Left ventricle myocardium inferior (tissue), 1 donor: ENCODE measurements at places on chromosomes 16 and 17. TPM values are rescaled to one million over a fixed set of nuclear protein-coding genes. Genes with fewer than 3 reads are reported as not detected.

GRCh38 chr17:48613862-48614694 is 1.0 kb downstream of the HOXB8 start:
- H3K27me3 ChIP-seq: peaks cover 100% of the 10 kb centered on the region
- no peak overlapping the region for H3K27ac ChIP-seq
- DNase-seq: no peak
- H3K4me3 ChIP-seq: peak overlapping the region; percentile 35

- H3K27ac ChIP-seq: no peak overlapping the region
- H3K27me3 ChIP-seq: no peaks in the 10 kb centered on the region
These were observed 807.0 kb upstream of the SOX9 start for GRCh38 chr17:71313866-71314265.

- H3K27ac ChIP-seq: no peak overlapping the region
- H3K36me3 ChIP-seq: no peaks in the 10 kb centered on the region
- H3K4me3 ChIP-seq: no peak overlapping the region
- H3K4me1 ChIP-seq: no peaks in the 10 kb centered on the region
- no peaks in the 10 kb centered on the region for H3K27me3 ChIP-seq
These were observed 76.9 kb downstream of the TEX14 start for GRCh38 chr17:58614859-58615459.

GRCh38 chr17:81924557-81925532 is 2.7 kb downstream of the MAFG start:
- H3K4me1 ChIP-seq: peaks cover 74% of the 10 kb centered on the region
- no peak for DNase-seq
- peak overlapping the region; percentile 91 for H3K27ac ChIP-seq
- H3K36me3 ChIP-seq: peaks cover 27% of the 10 kb centered on the region
- H3K4me3 ChIP-seq: peak overlapping the region; percentile 93

- no peak overlapping the region for H3K27ac ChIP-seq
- H3K27me3 ChIP-seq: no peaks in the 10 kb centered on the region
- H3K4me3 ChIP-seq: no peak overlapping the region
- no peaks in the 10 kb centered on the region for H3K36me3 ChIP-seq
- no peak for DNase-seq
These were observed 269.6 kb downstream of the SNX29 start for GRCh38 chr16:12245921-12246720.

DNA sequence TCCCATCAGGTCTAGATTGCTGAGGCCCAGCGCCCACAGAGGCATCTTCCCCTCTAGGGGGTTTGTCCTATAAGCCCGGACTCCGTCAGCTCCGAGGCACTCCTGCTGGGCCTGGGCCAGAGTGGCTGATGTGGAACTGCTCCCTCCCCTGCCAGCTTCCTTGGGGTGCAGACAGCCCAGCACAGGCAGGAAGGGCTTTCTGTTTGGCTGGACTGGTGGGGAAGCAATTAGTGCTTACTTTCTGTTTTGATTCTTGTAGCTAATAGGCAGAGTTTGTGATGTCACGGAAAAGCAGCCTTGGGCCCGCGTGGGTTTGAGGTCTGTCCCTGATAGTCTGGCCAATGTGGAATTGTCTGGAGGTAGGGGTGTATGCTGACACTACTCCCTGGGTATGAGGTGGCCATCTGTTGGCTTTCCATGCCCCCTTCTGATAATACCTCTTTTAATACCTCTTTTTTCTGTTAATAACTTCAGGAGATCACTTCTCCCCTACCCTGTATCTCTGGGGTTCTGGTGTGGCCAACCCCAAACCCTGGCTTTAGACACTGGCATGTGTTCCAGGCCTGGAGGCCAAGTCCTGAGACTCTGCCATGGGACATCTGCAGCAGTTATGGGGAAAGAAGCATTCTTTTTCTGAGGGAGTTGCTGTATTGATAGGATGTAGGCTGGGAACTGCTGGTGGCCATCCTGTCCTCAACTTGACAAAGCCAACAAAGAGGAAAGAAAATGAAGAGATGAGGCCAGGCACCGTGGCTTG is 190.9 kb downstream of the RAB11FIP4 start:
- H3K4me1 ChIP-seq: peaks cover 39% of the 10 kb centered on the region
- peak overlapping the region; percentile 88 for H3K27ac ChIP-seq
- peak overlapping the region; percentile 48 for H3K4me3 ChIP-seq
- H3K27me3 ChIP-seq: no peaks in the 10 kb centered on the region

GRCh38 chr16:75535211-75535843 is 581 bp downstream of the CHST5 start:
- no peak overlapping the region for H3K27ac ChIP-seq
- H3K4me1 ChIP-seq: peaks cover 13% of the 10 kb centered on the region
- DNase-seq: no peak
- no peaks in the 10 kb centered on the region for H3K36me3 ChIP-seq
- no peak overlapping the region for H3K4me3 ChIP-seq

DNA sequence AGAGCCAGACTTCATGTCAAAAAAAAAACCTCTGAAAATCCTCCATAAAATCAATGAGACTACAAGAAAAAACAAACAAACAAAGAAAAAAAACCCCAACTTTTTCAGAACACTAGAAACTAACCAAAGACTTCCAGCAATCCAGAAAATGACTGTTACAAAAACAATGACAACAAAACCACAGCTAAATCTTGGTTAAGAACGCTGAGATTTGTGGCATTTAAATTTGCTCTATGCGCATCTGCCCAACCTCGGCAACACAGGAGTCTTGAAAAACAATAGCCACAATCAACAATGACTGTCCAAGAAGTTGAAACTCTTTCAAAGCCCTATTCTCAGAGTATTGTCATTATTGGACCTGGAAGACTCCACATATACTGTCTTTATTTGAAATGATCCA is 402.4 kb downstream of the ZFHX3 start:
- no peak for DNase-seq
- H3K27ac ChIP-seq: no peak overlapping the region
- H3K4me1 ChIP-seq: no peaks in the 10 kb centered on the region
- no peaks in the 10 kb centered on the region for H3K36me3 ChIP-seq

GRCh38 chr17:61895391-61895790 is 32.1 kb upstream of the BRIP1 start:
- no peaks in the 10 kb centered on the region for H3K27me3 ChIP-seq
- no peak overlapping the region for H3K27ac ChIP-seq
- DNase-seq: no peak
- peaks cover 79% of the 10 kb centered on the region for H3K36me3 ChIP-seq
- H3K4me3 ChIP-seq: no peak overlapping the region

GRCh38 chr17:42190491-42191274 is 3.6 kb downstream of the GHDC start:
- no peaks in the 10 kb centered on the region for H3K36me3 ChIP-seq
- no peak overlapping the region for H3K27ac ChIP-seq
- H3K4me1 ChIP-seq: peaks cover 24% of the 10 kb centered on the region
- H3K4me3 ChIP-seq: no peak overlapping the region
- H3K27me3 ChIP-seq: no peaks in the 10 kb centered on the region
- DNase-seq: no peak

DNA sequence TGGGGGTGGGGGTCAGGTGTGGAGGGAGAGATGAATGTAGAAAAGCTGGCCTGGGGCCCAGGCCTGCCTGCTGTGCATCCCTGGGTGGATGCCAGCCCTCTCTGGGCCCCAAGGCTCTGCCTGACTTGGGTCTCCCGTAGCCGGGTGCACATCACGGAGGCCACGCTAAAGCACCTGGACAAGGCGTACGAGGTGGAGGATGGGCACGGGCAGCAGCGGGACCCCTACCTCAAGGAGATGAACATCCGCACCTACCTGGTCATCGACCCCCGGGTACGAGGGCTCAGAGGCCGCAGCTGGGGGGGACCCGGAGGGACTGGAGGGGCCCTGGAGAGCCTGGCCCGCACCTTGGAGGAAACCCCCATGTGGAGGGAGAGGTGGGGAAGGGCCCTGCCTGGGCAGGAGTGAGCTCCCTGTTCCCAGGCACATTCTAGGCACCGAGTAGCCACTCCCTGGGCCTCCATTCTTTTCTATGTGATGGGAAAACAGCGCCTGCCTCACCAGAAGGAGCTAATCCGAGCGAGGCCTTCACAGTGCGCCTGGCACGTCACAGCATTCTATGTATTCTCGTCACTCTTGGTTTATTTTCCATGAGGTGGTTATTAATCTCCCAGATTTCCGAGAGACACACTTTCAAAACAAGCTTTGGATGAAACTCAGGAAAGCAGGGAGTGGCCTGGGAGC is 34.7 kb downstream of the ADCY7 start:
- H3K36me3 ChIP-seq: no peaks in the 10 kb centered on the region
- peaks cover 10% of the 10 kb centered on the region for H3K4me1 ChIP-seq

- no peak overlapping the region for H3K27ac ChIP-seq
- peaks cover 24% of the 10 kb centered on the region for H3K36me3 ChIP-seq
- no peak overlapping the region for H3K4me3 ChIP-seq
- no peaks in the 10 kb centered on the region for H3K4me1 ChIP-seq
- no peak for DNase-seq
- H3K27me3 ChIP-seq: no peaks in the 10 kb centered on the region
These were observed 20.2 kb downstream of the TOM1L1 start for GRCh38 chr17:54920819-54921218.

- no peak overlapping the region for H3K27ac ChIP-seq
- no peaks in the 10 kb centered on the region for H3K36me3 ChIP-seq
- DNase-seq: no peak
- H3K4me3 ChIP-seq: no peak overlapping the region
- peaks cover 14% of the 10 kb centered on the region for H3K4me1 ChIP-seq
- peaks cover 33% of the 10 kb centered on the region for H3K27me3 ChIP-seq
These were observed 606.3 kb downstream of the MAF start for GRCh38 chr16:78994135-78994745.

- no peaks in the 10 kb centered on the region for H3K36me3 ChIP-seq
- H3K27ac ChIP-seq: no peak overlapping the region
- DNase-seq: no peak
- peaks cover 10% of the 10 kb centered on the region for H3K27me3 ChIP-seq
- no peak overlapping the region for H3K4me3 ChIP-seq
These were observed 277.5 kb upstream of the DYNLRB2 start for GRCh38 chr16:80263181-80263823.

DNA sequence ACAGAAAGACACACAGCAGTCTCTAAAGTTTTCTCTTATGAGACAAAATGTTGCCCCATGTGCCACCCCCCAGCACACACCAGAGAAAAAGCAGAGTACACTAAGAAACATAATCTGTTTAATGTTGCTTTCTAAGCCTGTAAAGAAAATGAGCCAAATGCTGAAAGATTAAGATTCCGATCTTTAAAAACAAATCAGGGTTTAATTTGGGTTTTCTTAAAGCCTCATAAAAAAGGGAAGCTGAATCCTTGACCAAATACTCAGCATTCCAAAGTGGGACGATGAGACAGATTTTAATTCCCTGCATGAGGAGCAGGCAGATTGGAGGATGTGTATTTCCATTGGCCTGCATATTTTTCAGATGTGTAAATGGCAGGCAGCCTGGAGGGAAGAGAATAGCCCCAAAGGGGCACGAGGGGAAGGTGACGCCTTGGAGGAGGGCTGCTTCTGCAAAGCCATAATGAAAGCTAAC is 118.4 kb downstream of the COPRS start:
- peak overlapping the region; percentile 81 for H3K27ac ChIP-seq
- DNase-seq: no peak
- no peaks in the 10 kb centered on the region for H3K36me3 ChIP-seq
- peaks cover 74% of the 10 kb centered on the region for H3K4me1 ChIP-seq
- no peak overlapping the region for H3K4me3 ChIP-seq

- no peak overlapping the region for H3K4me3 ChIP-seq
- DNase-seq: no peak
- no peaks in the 10 kb centered on the region for H3K36me3 ChIP-seq
- H3K4me1 ChIP-seq: no peaks in the 10 kb centered on the region
- no peak overlapping the region for H3K27ac ChIP-seq
These were observed 316.1 kb upstream of the IRX3 start for GRCh38 chr16:54602666-54603065.

DNA sequence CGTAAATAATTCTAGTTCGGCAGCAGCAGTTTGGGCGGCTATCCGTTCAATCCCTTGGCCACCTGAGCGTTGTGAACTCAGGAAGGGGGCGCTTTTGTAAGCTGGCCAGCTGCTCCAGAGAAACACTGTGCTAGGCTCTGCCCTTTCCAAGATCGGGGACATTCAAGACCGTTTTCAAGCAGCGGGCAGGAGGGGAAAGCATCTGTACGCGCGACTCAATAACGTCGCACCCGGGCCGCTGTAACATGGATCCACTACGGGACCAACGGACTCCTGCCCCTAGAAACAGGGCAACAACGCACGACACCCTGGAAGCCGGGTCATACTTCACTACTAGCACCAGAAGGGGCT is 463 bp downstream of the TOP2A start:
- H3K4me3 ChIP-seq: peak overlapping the region; percentile 72
- H3K27me3 ChIP-seq: peaks cover 10% of the 10 kb centered on the region
- no peak overlapping the region for H3K27ac ChIP-seq
- DNase-seq: no peak
- H3K36me3 ChIP-seq: no peaks in the 10 kb centered on the region

DNA sequence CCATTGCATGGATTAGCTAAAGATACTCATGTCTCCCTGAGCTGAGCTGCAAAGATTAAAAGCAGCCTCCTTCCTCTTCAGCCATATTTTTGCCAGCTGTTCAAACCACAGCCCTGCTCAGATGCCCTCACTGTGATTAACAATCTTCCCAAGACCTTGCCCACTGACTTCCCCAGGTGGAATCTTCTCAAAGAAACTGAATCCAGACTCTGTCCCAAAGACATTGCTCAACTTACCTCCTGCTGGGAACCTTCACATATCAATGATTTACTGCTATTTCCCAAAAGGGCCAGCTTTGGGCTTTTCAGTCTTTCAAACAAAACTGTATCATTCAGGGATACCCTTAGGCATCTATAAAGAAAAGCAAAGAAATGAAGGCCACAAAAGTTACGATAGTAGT is 9.2 kb downstream of the C17orf67 start:
- peaks cover 18% of the 10 kb centered on the region for H3K4me1 ChIP-seq
- H3K27me3 ChIP-seq: no peaks in the 10 kb centered on the region
- H3K36me3 ChIP-seq: no peaks in the 10 kb centered on the region
- no peak for DNase-seq
- no peak overlapping the region for H3K4me3 ChIP-seq

- H3K27me3 ChIP-seq: no peaks in the 10 kb centered on the region
- peak within 1 kb of the TSS; percentile 94 for H3K27ac ChIP-seq
- peaks cover 38% of the 10 kb centered on the region for H3K36me3 ChIP-seq
- H3K4me1 ChIP-seq: peaks cover 81% of the 10 kb centered on the region
These were observed at the start of gene SENP3 for GRCh38 chr17:7561589-7562207. SENP3 (plus strand) TSS chr17:7561919; CDS start chr17:7563077, 1,158 bp downstream.

GRCh38 chr17:78202666-78203065 is 11.4 kb upstream of the BIRC5 start:
- peak overlapping the region; percentile 17 for H3K4me3 ChIP-seq
- no peaks in the 10 kb centered on the region for H3K27me3 ChIP-seq
- H3K36me3 ChIP-seq: peaks cover 21% of the 10 kb centered on the region
- no peak for DNase-seq
- H3K4me1 ChIP-seq: peaks cover 4% of the 10 kb centered on the region
- H3K27ac ChIP-seq: peak overlapping the region; percentile 68

ZNF594 gene
- 7.7 TPM for total RNA-seq

TNFRSF17 gene
- total RNA-seq: not detected

KRTAP9-8 gene
- not detected for total RNA-seq

TMEM235 gene
- not detected for total RNA-seq

CD300A gene
- 1.2 TPM for total RNA-seq

OTOP2 gene
- not detected for total RNA-seq
